ENCODE measurements at places on chromosomes 3 and 15.

DNA sequence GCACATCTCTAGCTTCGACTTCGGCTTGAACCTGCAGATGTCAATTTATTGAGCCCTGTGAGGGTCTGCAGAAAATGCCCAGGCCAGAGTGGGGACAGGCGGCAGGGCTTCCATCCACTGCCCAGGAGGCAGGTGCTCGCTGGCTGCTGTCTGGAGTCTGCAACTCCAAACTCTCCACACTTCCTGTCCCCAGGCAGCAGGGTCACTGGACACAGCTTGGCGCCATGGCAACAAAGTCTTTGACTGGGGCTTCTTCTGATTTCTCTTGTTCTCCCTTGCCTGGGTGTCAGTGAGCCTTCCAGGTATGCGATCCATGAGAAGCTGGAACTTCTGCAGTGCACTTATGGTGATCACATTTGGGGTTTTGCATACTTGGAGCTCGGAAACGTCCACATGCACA, 33.5 kb downstream of the SV2B start:
- no peak for DNase-seq

- DNase-seq, result no peak
These were observed 98.2 kb downstream of the TMEM108 start for GRCh38 chr3:133136114-133137041.

DNA sequence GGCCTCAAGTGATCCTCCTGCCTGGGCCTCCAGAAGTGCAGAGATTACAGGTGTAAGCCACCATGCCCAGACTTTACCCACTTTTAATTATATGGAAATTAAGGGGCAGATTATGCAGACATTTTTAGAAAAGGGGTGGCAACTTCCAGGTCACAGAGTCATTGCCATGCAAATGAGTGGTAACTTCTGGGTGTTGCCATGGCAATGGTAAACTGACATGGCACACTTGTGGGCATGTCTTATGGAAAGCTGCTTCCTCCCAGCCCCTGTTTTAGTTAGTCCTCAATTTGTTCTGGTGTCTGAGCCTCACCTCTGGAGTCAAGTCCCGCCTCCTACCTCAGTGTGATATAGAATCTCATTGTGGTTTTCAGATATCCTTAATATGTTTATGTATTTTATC, 49.7 kb downstream of the PCNP start:
- DNase-seq, result no peak

DNA sequence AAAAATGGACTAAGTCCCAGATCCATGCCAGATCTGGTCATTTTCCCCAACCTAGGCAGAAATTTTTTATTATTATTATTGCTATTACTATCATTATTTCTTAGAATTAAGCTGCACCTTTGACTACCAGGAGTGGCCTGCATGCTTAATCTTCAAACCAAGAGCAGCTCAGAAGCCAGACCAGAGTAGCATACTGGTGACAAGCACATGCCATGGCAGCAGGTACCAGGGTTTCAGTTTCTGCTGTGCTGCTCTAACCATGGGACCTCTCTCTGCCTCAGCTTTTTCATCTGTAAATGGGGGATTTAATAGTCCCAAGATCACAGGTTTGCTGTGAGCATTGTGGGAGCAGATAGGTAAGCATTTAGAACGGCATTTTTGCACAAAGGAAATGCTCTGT, 262.3 kb downstream of the SLCO3A1 start:
- no peak for DNase-seq

GRCh38 chr3:58581328-58582091, 4.3 kb upstream of the FAM107A start:
- no peak for DNase-seq

DNA sequence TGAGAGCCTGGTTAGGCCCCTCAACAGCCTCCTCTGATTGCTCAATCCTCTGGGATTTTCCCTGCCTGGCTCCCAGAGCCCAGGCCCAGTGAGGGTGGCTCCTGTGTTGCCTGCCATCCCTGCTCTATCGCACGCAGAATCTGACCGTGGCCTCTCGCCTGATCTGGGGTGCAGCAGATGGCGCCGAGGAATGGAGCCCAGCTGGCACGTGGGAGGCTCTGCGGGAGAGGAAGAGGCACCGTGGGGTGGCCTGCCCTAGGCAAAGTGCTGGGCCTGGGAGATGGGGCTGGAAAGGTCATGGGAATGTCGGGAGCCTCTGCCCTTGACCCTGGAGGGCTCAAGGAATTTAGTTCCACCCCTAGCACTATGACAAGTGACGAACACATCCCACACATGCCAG, 10.3 kb downstream of the SV2B start:
- DNase-seq, result no peak

GRCh38 chr3:197149-197827, 725 bp downstream of the CHL1 start:
- DNase-seq, result no peak

GRCh38 chr15:96431786-96432185, 101.3 kb downstream of the NR2F2 start:
- no peak for DNase-seq

- peak; percentile 13 for DNase-seq
These were observed 213.4 kb upstream of the PEX5L start for GRCh38 chr3:180250172-180250571.

DNA sequence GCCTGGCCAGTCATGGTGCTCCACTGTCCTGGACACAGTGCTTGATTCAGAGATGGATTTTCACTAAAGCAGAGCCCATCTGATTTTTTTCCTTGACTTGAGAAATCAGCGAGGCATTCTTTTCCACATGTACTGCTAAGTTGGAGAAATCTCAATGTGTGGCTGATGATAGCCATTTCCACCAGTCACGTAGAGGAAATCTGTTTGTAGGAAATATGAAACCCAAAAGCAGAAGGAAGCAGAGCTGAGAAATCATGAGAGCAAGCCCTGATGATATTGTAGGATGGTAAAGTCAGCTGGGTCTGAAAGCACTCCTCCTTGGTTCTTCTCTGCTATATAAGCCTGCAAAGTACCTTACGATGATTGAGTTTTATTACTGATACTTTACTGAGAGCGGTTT, 1233.4 kb downstream of the ROBO2 start:
- no peak for DNase-seq

DNA sequence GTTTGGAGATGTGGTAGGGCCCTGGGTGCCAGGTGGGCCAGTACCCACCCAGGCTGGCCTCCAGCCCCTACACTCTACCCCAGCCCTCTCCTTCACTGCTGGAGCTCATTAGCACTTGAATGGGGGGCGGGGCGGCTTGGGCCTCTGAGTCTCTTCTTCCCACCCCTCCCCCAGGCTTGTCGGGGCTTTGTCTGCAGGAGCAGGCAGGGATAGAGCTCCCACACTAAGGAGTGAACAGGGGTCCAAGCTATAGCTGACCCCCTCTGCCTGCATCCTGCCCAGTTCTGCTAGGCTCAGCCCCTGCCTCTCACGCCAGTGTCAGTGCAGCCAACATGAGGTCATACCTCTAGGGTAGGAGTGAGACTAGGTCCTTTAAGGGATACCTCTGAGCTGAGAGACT, 5.2 kb downstream of the GNAI2 start:
- no peak for DNase-seq

DNA sequence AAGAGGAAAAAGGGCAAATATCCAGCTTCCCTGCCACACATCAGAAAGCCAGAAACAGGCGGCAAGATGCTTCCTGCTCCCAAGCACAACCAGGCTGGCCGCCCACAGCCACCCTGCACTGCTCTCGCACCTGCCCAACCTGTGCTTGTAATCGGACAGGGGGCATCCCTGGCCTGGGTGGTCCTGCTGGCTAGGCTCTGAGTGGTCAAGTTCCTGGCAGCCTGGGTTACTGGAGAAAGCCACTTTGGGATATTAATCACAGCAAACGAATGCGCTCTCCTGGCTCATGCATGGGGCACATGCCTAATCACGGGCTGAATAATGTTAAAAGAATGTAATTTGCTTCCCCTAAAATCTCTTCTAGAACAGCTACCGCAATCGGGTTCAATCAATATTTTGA, 442.4 kb downstream of the MCTP2 start:
- no peak for DNase-seq

- no peak for DNase-seq
These were observed 1162.6 kb downstream of the ROBO1 start for GRCh38 chr3:78605178-78605577.

GRCh38 chr3:170296703-170297102, 60.8 kb upstream of the SKIL start:
- no peak for DNase-seq

- peak; percentile 100 for DNase-seq
These were observed 120.1 kb upstream of the UBE2E1 start for GRCh38 chr3:23685541-23686258.

DNA sequence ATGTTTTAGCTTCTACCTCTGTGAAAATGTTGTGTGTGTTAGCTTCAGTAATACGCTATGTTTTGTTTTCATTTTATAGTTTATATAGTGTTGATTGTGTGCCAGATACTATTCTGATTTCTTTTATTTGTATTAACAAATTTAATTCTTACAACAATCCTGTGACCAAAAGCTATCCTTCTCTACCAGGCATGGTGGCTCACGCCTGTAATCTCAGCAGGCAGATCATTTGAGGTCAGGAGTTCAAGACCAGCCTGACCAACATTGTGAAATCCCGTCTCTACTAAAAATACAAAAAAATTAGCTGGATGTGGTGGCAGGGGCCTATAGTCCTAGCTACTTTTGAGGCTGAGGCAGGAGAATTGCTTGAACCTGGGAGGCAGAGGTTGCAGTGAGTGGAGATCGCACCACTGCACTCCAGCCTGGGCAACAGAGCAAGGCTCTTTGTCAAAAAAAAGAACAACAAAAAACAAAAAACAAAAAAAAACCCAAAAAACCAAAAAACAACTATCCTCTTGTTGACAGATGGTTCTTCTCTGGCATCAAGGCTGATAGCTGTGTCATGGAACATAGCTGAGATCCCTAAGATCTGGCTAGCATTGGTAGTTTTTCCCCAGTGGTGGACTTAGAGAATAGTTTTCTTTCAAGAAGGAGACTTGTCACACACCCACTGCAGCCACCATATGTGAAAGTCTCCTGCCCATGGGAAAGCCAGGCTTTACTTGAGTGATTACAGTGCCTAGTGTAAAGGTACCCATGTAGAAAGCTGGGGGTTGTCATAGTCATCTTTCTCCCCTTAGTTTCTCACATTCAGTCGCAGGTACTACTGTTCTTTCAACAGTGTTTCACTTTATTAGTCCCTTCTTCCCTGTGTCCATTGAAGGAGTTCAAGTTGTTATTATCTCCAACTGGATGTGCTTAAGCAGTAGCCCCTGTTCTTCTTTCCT, 116.5 kb downstream of the UBE2E2 start:
- DNase-seq, result no peak

GRCh38 chr15:63238796-63239195, 38.6 kb upstream of the APH1B start:
- peak; percentile 86 for DNase-seq

GRCh38 chr3:10310578-10310977, 10.3 kb downstream of the SEC13 start:
- DNase-seq, result peak; percentile 17

- DNase-seq, result no peak
These were observed 22.3 kb downstream of the GRIP2 start for GRCh38 chr3:14517601-14518431.

DNA sequence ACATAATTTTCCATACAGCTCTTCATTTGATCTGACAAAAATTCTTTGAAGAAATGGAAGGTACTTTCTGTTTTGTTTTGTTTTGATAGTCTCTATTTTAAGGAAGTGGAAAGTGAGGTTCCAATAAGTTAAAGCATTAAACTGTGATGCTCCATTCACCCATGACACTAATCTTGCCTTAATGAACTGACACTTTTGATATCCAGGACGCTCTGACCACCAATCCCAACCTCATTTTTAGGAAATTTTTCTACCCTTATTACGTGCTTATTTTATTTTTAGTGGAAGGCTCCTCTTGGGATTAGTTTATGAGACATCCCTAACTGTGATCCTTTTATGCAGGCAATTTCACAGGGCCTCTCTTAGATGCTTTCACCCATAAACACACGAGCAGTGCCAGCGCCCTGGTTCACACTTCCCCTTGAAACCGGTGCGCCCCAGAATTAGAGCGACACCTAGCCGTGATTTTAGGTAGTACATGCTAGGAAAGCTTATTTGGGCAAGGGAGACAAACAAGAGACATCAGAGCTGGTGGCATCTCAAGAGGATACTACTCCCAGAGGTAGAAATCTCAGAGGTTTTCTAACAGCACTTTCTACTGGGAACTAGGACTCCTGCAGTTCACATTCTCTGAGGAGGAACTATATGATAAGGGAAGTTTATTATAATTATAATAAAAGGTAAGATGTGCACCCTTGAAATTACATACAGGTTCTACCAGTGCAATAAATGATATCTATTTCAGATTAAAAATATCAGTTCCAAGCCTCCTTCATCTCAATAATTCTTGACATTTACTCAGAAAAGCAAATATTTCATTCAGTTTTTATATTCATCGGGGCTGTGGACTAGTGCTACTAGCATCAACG, 173.9 kb downstream of the SLC9A9 start:
- peak; percentile 75 for DNase-seq

- peak; percentile 29 for DNase-seq
These were observed 57.0 kb upstream of the ZNF148 start for GRCh38 chr3:125431912-125432790.

DNA sequence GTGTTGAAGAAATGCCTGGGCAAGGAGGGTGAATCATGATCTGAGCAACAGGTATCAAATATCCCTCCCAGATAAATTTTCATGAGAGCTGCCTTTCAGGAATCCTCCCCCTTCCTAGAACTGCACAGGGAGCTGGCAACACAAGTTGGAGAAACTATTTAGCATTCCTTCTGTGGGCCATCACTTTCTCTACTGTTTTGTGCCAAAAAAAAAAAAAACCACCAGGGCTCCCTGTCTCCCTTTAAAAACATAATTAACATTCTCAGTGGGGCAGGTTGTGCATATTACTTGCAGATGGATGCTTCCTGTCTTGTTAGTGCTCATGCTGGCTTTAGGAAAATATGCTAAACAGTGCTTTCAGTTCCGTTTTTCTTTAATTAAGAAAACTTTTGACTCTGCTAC, 234.9 kb upstream of the LMCD1 start:
- DNase-seq, result peak; percentile 58

GRCh38 chr15:51667478-51667877, 13.8 kb upstream of the SCG3 start:
- DNase-seq, result no peak

DNA sequence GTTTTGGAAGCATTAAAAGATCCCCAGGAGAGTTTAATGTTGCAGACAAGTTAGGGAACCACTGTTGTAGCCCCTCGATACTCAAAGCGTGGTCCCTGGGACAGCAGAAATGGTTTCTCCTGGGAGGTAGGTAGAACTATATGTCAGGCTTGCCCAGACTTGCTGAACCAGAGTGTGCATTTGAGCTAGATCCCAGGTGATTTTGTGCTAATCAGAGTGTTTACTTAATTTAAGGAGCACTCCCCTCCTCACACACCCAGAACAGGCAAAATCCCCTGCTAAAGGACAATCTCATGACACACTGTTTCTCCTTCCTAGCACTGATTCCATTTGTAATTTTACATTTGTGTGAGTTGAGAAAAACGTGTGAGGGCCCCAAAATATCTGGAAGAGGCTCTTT, 24.3 kb downstream of the LMCD1 start:
- no peak for DNase-seq

DNA sequence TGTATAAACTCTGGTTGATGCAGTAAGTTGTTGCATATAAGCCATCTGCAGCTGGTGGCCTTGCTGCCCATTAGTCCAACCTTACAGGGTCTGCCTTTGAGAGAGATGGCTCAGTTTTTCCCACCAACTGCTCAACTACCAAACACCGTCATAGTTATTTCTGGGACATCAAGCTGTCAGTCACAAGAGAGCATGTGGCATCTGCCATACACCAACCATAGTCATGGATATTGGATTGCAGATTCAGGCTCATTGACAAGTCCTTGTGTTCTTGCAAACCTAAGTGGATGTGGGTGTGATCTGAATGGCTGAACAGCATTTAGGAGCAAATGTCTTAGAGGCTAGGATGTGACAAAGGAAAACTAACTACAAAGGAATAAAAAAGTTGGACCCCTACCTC, 137.6 kb downstream of the ADAMTS17 start:
- no peak for DNase-seq

All from fibroblast of skin of scalp (primary cell).